CD4-positive, alpha-beta T cell treated with Interleukin-6 for 4 hours (primary cell): ENCODE measurements at places on chromosomes 11 and 22.

DNA sequence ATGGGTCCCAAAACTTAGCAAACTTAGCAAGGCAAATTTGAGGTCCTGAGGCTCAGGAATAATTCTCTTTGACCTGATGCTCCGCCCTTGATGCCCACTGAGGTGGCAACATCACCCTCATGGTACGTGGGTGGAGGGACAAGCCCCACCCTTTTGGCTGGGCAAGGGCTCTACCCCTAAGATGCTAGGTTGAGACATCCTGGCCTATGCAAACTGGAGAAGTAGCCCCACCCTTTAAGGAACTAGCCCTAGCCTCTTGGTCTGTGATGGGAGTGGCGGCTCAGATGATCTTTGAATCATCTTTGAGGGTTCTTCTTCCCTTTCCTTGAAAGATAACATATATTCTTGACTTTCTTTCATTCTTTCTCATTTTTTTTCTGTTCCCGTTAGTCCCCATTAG is 32.9 kb downstream of the CABIN1 start:
- DNase-seq, result no peak

- peak; percentile 41 for DNase-seq
Measured at GRCh38 chr22:39519681-39520225, 609 bp upstream of the ATF4 start.

GRCh38 chr22:31160328-31160978 is 471 bp downstream of the RNF185 start:
- DNase-seq, result peak; percentile 24

DNA sequence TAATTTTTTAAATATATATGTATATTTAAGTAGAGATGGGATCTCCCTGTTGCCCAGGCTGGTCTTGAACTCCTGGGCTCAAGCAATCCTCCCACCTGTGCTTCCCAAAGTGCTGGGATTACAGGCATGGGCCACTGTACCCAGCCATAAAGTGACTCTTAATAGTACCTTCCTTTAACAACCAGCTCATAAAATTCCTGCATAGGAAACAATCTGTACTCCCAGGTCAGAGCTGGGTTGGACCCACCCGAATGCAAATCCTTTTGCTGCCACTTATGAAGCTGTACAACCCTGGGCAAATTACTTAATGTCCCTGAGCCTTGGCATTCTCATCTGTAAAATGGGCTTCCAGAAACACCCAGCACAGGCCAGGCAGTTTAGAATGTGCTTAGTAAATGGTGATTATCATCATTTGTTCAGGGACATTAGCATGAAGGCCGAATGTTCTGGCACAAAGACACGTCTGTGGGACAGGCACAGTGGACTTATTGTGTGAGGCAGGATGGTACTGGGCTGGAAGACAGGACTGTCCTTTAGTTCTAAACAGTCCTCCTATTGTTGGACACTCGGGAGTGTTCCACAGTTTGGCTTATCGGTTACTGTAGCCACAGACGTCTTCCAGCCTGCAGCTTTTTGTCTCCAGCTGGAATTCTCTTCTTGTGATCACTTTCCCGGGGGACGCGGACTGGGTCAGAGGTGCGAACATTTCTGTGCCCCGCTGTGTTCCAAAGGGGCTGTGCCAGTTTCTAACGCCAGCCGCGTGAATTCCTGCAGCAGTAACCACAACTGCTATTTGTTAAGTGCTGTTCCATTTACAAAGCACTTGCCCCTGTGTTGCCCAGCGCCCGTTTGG is 6.0 kb downstream of the PDXP start:
- DNase-seq, result no peak

DNA sequence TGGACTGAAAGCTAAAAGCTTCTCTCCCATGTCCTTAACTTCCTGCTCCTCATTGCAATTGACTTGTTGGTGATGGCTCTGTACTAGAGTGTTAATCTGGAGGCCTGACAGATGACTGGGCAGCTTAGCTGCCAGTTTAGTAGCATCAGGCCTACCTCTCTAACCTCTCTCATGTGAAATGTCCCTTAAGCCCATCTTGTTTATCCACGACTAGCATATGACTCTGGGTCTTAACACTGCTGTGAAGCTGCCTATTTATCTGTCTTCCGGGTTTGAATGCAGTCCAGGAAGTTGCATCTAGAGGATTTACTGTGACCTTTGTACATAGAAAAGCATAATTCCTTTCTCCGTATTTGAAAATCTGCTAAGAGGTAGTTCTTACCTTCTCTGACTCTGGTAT is 85.3 kb upstream of the HORMAD2 start:
- no peak for DNase-seq

DNA sequence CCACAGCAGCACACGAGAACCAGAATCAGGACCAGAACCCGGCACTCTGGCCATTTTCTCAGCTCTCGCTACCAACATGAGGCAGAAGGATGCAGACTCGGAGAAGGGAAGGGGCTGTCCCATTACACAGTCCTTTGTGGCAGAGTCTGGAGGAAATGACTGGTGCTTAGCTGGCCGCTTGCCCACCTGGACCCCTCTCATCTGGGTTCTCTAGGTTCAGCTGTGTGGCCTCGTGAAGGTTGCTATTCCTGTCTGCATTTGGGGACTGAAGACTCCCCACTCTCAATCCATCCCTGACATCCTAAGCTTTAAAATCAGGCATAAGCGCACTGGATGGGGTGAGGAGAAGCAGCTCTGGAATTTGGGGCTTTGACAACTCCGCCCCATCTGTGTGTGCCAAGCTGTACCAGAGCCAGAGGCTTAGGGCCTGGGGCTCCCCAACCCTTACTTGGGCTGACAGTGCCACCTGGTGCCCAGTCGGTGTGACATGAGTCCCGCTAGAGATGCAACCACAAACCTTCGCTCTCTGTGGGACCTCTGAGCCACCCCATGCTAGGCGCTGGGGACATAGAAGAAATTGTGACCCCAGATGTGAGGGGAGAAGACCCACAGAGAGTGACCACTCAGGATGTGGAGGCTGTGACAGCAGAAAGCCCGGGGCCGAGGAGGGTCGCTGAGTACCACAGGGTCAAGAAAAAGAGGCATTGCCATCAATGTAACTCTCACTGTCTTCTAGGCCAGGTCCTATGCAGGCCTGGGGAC is 35.8 kb upstream of the FCHSD2 start:
- DNase-seq, result peak; percentile 85

DNA sequence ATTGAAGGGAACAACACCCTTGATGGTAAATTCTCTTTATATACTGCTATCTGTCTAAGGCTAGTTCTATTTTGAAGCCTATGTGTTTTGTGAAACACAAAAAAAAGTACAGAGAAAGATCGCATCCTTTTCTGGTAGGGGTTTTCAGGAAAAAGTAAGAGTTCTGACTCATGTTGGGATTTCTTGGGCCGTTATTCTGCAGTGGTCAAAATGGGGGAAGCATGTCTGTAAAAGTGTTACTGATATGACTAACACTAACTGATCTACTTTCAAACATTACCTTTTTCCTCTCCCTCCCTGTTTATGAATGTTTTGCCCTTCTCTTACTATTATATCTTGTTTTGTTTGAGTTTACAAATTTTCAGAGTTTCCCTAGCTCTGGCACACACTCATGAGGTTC is 53.9 kb downstream of the CTNND1 start:
- DNase-seq, result no peak

GRCh38 chr11:109306322-109306721 is 115.7 kb upstream of the C11orf87 start:
- no peak for DNase-seq

- DNase-seq, result no peak
Measured at GRCh38 chr11:105923807-105924206, 98.2 kb downstream of the MSANTD4 start.

DNA sequence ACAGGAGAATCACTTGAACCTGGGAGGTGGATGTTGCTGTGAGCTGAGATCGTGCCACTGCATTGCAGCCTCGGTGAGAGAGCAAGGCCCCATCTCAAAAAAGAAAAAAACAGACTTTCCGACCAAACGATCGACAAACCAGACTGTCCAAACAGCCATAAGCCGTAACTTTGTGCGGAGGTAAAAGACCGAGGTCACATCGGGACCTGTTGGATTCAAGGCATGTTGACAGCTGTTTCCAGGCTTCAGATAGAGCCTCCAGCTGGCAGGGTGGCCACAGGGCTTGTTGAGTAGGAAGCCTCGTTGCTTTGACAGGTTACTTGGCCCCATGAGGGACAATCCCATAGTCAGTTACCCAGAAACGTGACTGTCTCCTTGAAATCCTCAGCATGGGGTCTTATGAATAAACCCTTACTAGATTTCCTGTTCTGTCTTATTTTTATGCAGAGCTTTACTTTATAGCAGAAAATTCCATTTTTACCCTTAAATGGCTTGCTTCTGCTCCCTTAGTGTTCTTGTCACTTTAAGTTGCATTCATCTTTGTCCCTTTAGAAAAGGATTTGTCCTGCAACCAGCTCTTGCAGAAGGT is 22.3 kb downstream of the PPARA start:
- no peak for DNase-seq

GRCh38 chr11:92675810-92676209 is 293.6 kb upstream of the MTNR1B start:
- DNase-seq, result no peak

DNA sequence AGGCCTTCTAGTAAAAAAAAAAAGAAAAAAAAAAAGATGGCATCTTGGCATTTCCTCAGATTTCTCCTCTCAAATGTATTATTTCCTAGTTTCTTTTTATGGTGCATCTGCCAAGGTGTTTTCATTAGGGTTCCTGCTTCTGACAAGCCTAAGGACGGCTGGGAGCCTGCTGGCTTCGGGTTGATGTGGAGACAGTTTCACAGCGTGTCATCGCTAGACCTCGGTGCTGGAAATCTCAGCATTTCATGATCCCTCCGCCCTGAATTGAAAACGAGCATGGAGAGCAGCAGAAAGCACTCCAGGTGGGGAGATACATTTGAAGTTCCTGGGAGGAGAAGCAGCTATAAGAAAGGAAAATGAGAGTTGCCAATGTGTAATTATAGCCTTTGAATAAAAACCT is 283.9 kb upstream of the CNTN5 start:
- no peak for DNase-seq

DNA sequence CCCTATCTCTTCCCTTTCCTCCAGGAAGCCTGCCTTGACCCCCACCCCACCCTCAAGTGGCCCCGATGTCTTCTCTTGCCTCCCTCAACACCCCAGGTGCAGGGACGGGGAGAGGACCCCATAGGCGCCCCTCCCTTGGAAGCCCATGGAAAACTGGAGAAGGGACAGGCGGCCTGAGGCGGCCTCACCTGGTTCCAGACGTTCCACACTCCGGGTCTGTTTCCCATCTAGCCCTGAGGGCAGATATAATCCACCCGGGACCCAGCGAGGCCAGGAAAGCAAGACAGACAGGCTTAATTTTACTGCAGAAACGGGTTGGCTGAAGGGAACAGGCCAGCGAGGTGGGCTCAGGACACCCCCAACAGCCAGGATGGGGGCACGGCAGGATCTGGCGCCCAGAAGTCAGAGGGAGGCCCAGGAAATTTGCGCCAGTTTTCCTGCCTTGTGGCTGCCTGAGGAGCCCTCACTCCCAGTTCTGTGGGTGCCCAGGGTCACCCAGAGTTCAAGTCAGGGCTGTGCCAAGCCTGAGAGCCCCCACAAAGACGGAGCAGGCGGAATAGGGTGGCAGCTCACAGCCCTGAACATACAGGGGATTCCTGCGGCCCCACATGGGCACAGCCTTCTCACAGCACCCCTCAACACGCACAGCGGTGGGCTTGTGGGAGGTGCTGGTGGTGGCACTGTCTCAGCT is 3.0 kb upstream of the SIGIRR start:
- DNase-seq, result no peak

GRCh38 chr11:118289401-118289800 is 15.1 kb upstream of the CD3E start:
- DNase-seq, result no peak

DNA sequence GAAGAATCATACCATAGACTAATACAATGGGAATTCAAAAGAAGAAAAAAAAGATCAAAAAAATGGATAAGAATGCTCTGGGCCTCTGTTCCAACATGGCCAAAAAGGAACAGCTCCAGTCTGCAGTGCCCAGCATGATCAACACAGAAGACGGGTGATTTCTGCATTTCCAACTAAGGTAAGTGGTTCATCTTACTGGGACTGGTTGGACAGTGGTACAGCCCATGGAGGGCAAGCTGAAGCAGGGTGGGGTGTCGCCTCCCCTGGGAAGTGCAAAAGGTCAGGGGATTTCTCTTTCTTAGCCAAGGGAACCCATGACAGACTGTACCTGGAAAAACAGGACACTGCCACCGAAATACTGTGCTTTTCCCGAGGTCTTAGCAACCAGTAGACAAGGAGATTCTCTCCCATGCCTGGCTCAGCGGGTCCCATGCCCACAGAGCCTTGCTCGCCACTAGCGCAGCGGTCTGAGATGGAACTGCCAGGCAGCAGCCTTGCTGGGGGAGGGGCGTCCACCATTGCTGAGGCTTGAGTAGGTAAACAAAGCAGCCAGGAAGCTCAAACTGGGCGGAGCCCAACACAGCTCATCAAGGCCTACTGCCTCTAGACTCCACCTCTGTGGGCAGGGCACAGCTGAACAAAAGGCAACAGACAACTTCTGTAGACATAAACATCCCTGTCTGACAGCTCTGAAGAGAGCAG is 428.4 kb downstream of the MN1 start:
- DNase-seq, result no peak

GRCh38 chr11:60780774-60781173 is 4.4 kb upstream of the MS4A10 start:
- no peak for DNase-seq

GRCh38 chr22:29464581-29464980 is 15.4 kb upstream of the NEFH start:
- no peak for DNase-seq

- DNase-seq, result no peak
Measured at GRCh38 chr11:69293087-69293486, 868 bp upstream of the MYEOV start.

DNA sequence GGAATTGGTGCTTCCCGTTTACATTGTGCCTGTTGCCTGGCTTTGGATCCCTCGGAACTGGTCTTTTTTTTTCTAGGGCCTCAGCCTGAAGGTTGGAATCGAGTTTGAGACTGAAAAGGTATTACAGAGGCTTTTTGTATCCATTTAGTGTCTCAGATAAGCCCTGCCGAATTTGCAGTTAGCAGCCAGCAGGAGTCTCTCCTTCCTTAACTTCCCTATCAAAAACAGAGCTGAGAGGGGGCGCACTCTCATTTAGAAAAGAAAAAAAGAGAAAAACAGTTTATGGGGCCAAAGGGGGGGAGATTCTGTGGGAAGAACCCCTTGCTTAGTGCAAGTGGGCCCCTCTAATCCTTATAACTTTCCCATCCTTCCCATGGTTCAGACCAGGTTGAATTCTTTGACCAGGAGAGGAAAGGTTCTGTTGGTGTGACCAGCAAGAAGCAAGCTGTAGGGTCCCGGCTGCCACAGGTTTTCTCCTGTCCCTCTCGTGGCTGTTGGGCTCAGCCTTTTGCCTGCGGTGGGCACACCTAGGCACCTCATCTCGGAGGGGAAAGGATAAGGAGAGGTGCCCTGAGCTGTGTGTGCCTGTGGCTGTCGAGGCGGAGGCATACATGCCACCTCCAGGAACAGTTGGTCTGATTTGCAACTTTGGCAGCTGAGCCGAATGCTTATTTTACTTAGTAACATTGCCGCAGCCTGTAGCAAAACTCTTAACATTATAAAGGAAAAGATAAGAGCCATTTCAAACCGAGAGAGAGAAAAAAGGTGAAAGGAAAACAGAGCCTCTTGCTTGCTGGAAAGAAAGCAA is 565.0 kb upstream of the CNTN5 start:
- no peak for DNase-seq
